Stimulated activated CD8-positive, alpha-beta memory T cell treated with anti-CD3 and anti-CD28 coated beads, Interleukin-7, amount 100 ng/mL, for 1 hour (primary cell): ENCODE measurements at places on chromosomes 7 and 10.

DNA sequence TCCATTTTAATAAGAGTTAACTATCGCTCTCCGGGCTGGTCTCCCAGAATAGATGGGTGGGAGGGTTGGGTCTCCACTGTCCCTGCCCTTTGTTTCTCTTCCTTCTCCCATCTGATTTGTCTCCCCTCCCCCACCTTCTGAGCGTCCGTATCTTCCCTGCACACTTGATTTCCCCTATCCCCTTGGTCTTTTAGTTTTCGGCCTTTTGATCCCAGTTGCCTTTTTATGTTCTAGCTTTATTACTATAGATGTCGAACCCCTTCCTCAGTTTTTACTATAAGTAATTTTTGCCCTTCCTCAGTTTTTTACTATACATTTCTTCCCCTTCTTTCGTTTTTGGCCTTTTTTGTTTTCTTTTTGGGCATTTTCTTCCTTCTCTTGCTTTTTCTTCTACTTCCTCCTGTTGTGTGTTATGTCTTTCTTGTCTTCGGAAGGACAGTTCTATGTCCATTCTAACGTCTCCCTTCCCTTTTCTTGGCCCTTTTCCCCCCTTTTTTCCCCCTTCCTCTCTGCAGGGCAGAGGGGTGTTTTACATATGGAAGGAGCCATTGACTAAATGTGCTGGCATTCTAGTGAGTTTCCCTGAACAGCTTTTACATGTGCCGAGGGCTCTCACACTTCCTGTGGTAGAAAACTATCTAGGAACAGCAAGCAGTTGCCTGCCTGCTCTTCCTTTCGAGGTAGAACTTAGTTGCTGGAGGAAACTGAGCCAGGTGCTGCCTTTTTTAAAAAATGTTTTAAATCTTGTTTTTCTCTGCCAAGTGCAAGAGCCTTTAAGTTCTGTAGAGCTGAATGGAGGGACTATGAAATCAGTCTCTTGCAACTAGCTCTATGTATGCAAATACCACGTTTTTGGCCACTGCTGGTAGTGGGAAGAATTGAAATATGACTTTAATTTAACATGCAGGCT lies 2.8 kb downstream of the TET1 start:
- no peak for DNase-seq

DNA sequence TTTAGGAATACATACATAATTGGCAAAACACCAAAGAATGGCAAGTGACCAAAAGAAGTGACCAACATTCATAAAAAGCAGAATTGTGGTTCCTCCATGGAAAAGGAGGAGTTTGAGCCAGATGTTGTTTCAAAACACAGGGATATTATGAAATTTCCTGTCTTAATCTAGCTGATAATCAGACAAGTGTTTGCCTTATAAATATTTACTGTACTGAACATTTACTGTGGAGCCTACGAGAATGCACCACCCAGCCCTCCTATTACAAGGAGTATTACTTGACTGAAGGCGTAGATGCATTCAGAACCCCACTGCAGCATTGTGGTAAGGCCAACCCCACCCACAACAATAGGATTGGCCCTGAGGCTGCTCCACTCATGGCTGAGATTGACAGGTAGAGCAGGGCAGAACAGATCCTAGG lies 118.9 kb downstream of the AKR1D1 start:
- DNase-seq, result no peak

- no peak for DNase-seq
Measured at GRCh38 chr7:44971902-44972441, 6.8 kb downstream of the MYO1G start.

- DNase-seq, result no peak
Measured at GRCh38 chr7:157432957-157433576, 96.3 kb downstream of the DNAJB6 start.

GRCh38 chr10:70669015-70669414 lies 3.3 kb upstream of the ADAMTS14 start:
- no peak for DNase-seq

DNA sequence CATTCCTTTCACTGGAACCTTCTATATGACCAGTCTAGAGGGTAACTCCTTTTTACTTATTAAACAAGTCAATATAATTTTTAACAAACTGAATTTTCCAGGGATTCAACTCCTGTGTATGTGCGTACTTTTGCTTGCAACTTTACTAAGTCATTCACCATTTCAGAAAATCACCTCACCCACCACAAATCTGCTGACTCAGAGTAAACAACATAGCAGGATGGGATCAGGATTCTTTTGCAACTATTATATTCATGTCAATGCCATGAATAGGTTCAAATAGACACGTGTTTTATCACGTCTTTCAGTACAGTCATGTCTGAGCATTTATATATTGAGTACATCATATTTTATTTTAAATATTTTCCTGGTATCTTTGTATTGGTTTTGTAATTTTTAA lies 14.5 kb downstream of the CTTNBP2 start:
- DNase-seq, result no peak

- DNase-seq, result no peak
Measured at GRCh38 chr10:3990307-3990706, 205.3 kb upstream of the KLF6 start.

- no peak for DNase-seq
Measured at GRCh38 chr10:85547460-85548023, 819.1 kb downstream of the GRID1 start.

- no peak for DNase-seq
Measured at GRCh38 chr10:93420091-93420490, 62.0 kb downstream of the MYOF start.

- DNase-seq, result no peak
Measured at GRCh38 chr10:63696205-63696604, 175.0 kb downstream of the REEP3 start.

DNA sequence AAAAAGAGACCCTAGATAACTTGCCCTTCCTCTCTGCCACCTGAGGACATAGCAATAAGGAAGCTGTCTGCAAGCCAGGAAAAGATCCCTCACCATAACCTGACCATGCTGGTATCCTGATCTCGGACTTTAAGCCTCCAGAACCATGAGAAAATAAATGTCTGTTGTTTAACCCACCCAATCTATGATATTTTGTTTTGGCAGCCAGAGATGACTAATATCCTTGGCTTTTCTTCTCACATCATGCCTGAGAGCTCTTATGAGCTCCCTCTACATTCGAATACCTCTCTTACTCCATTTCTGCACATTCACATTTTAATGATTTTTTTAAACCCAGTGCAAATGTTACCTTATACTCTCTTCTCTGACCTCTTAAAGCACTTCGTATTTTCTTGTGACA lies 214.0 kb upstream of the CHRM2 start:
- DNase-seq, result no peak
